Activated CD8-positive, alpha-beta T cell treated with anti-CD3 and anti-CD28 coated beads, Interleukin-2, amount 10 ng/mL, durations not matched to agents 7 days and 5 days (primary cell): ENCODE measurements at places on chromosomes 7 and 10. TPM values are rescaled to one million over a fixed set of nuclear protein-coding genes. Genes with fewer than 3 reads are reported as not detected.

The C10orf62 gene
- total RNA-seq: not detected

The SSBP1 gene
- 138 TPM for total RNA-seq

The COL28A1 gene
- total RNA-seq: not detected

The ADCYAP1R1 gene
- not detected for total RNA-seq

The ANKRD30A gene
- not detected for total RNA-seq

The WDR91 gene
- total RNA-seq: 10.0 TPM

The OR6V1 gene
- total RNA-seq: not detected

The ENKUR gene
- not detected for total RNA-seq

The SEPHS1 gene
- total RNA-seq: 64.0 TPM

- no peak for DNase-seq
These were observed 44.1 kb downstream of the HTR7 start for GRCh38 chr10:90813594-90814365.

- no peak for DNase-seq
These were observed 304.5 kb upstream of the NFE2L3 start for GRCh38 chr7:25847336-25848070.

GRCh38 chr7:39606352-39606751 is 17.0 kb upstream of the RALA start:
- no peak for DNase-seq

- DNase-seq: no peak
These were observed 77.1 kb upstream of the CAMK2B start for GRCh38 chr7:44402401-44403060.

- no peak for DNase-seq
These were observed 70.1 kb downstream of the ELFN1 start for GRCh38 chr7:1740214-1740613.

- DNase-seq: no peak
These were observed 23.0 kb downstream of the CDH23 start for GRCh38 chr10:71419750-71420149.

GRCh38 chr7:17915796-17916195 is 24.5 kb downstream of the SNX13 start:
- DNase-seq: no peak

- DNase-seq: no peak
These were observed 50.8 kb upstream of the PRSS1 start for GRCh38 chr7:142698429-142698828.

DNA sequence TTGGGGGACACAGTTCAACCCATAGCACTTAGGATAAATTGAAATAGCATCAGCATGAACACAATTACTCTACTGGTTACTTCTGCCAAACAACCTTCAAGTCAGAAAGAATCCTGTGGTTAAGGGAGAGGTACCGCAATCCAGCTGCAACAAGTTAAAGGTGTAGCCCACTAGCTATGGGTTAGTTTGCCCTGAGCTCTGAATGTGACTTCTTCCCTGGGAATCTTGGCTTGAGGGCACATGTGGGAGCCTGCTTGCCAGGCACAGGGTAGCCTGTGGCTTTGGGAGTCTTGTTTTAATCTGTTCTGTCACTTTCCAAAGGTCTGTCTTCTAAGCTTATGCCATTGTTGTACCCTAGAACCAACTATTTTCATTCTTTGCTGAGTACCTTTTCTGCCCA is 8.9 kb upstream of the SGPL1 start:
- no peak for DNase-seq

DNA sequence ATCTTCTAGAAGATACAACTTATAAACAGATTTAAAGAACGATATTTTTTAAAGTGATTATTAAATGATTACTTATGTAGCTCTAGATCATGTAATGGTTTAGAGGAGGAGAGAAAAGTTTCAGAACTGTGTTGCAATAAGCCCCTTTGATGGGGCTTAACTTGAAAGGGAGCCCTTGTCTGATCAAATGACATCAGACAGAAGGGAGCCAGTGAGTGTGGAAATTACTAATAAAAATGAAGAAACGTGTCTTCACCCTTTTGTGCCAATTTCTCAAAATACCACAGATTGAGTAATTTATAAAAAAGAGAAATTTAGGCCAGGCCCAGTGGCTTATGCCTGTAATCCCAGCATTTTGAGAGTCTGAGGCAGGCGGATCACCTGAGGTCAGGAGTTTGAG is 318.2 kb downstream of the EXOC4 start:
- DNase-seq: no peak

- DNase-seq: no peak
These were observed 28.1 kb downstream of the OAT start for GRCh38 chr10:124390471-124391187.

GRCh38 chr10:101014966-101015581 is 15.5 kb downstream of the LZTS2 start:
- no peak for DNase-seq

DNA sequence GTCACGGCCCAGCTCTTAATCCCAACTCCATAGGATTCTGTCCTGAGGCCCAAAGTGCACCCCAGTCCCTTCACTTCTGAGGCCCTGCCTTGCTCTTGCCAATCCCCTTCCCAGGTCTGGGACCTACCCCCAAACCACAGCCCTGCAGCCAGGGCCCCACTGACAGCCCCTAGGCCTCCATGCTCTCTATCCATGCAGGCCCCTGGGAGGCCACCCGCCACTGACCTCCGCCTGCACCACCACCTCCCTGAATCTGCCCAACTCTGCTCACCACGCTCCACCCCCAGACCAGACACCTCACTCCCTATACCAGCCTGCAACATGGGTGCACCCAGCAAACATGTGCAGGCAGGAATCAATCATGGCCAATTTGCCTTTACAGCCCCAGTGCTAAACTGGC is 10.2 kb downstream of the SLIT1 start:
- DNase-seq: no peak

GRCh38 chr7:84049071-84049836 is 145.3 kb downstream of the SEMA3A start:
- no peak for DNase-seq

- no peak for DNase-seq
These were observed 59.0 kb upstream of the LRRN3 start for GRCh38 chr7:111031916-111032315.

DNA sequence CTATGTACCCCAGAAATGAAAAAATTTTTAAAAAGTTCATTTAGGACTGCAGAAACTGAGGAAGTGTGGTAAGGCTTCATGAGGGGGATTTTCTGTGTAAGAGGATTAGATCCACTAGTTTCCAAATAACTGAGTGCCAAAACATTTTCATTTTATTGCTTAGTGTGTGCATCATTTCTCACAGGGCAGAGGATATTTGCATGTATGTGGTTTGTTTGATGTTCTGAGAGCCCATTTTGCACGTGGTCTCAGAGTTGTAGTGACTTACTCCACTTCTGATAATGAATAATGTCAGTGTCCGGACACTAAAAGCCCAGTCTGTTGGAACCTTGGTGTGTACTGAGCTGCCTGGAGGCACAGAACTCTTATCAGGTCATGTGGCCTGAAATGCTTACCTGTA is 299.9 kb downstream of the AUTS2 start:
- no peak for DNase-seq

GRCh38 chr10:60494774-60495173 is 105.1 kb upstream of the ANK3 start:
- no peak for DNase-seq

- no peak for DNase-seq
These were observed 49.9 kb downstream of the CHST15 start for GRCh38 chr10:124043310-124044142.

- no peak for DNase-seq
These were observed 170.5 kb downstream of the SLIT1 start for GRCh38 chr10:97015240-97015639.
